CD4-positive, alpha-beta T cell treated with Interleukin-10 for 1 hour (primary cell): ENCODE measurements at places on chromosomes 7 and 10.

GRCh38 chr7:128135159-128135514 lies 103.9 kb upstream of the LRRC4 start:
- DNase-seq = no peak

- DNase-seq = no peak
These were observed 81.0 kb downstream of the RNF216 start for GRCh38 chr7:5700391-5700985.

DNA sequence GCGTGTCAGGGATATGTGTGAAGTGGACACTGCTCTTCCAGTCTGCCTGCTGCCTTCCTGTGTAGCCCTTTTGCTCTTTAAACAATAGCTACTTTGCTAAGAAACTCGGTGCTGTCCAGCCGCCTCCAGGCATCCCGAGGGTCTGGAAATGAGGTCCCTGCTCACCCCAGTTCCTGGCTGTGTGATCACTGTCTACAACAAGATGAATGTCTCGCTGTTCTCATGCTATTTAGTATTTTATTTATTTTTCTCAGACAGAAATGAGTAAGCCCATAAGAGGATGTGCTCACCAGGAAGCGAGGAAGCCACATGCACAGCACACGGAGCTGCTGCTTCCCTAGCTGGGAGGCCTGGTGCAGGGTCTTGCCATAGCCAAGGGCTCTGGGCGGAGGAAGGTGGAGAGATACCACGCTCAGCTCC lies 167.0 kb upstream of the PITRM1 start:
- DNase-seq = no peak

- no peak for DNase-seq
These were observed 108.6 kb upstream of the SLC13A1 start for GRCh38 chr7:123308254-123308951.

GRCh38 chr7:27202862-27203134 lies 2.9 kb upstream of the HOXA13 start:
- no peak for DNase-seq

DNA sequence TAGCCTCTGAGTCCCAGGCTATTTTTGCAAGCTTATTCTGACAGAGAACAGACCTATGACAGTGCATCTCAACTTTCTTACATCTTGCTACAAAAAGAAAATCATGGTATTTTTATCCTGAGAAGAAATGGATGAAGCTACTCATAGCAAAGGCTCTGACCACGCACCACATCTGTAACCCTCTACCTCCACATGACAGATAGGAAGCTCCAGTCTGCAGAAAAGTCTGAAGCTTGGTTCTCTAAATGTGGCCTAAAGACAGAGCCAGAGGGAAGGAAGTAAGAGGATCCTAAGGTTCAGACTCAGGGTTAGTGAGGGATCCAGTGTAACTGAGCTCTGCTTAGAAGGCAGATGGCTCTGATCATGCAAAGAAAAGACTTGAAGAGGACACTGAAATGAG lies 58.4 kb upstream of the ABCB5 start:
- no peak for DNase-seq

DNA sequence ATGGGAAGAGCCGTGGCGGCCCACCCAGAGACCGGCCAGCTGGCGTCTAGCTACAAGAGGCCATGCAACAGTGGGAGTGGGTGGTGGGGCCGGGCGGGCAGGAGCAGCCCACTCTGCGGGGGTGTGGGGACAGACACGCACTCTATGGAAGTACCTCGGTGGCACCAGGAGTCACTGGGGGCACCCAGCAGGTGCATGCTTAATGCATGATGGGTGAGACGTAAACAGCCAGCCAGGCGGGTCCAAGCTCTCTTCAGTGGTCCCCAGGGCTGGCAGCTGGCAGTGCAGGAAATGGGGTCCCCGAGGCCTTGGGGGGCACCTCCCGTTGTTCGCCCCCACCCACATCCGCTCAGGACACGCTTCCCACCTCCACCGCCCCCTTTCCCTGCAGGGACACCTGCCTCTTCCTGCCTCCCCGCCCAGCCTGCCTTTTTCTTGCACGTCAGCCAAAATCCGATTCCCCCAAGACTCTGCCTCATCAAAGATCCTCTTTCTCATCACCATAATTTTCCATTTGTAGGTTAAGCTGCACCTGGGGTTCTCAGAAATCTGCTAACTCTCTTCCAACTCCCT lies 22.6 kb upstream of the PSMG3 start:
- DNase-seq = no peak

DNA sequence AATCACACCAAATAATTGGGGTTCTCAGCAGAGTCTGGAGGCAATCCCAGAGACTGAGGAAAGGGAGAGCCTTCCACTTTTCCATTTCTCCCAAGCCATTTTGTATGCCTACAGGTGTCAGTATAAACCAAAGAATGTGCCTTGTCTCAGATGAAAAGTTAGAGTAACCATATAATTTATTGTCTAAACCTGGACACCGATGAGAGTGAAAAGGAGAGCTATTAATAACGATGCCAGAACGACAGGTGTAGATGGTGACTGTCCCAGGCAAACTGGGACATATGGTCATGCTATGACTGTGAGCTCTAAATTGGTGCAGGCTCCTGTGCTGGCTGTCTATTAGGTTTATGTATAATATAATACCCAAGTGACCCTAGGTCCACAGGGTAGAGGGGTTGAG lies 219.6 kb downstream of the ARHGAP12 start:
- no peak for DNase-seq
